ENCODE measurements at places on chromosomes 5 and 9.

DNA sequence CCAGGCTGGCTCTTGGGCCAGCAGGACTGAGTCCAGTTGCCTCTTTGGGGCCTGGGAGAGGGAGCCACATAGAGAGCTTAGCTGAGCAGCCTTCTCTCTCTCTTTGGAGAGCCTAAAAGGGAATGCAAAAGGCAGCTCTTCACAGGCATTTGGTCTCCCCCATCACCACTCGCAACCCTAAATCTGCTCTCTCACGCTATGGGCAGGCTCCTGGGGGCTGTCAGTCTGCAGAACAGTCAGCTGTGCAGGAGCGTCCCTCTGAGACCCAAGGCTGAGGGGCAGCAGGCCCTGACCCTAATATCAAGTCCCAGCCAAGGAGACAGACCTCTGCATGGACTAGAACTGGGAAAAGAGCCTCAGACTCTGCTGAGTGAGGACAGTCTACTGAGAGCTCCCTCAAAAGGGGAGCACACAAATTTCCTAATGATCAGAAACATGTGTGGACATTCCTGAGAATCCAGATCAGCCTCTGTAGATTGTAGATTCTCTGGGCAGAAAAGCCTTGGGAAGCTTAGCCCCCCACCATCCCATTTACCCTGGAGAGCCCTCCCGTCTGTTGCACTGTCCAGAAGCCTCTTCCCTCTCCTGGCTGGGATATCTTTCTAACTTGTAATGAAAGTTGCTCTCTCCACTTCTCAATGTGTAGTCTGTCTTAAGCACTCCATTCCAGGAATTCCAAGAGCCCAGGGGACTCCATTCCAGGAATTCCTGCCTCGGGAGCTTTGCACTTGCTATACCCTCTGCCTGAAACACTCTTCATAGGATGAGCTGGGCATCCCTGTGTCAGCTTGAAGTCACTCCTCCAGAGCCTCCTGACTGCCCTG lies 79.4 kb downstream of the FAM114A2 start:
- peak; percentile 3 for DNase-seq

DNA sequence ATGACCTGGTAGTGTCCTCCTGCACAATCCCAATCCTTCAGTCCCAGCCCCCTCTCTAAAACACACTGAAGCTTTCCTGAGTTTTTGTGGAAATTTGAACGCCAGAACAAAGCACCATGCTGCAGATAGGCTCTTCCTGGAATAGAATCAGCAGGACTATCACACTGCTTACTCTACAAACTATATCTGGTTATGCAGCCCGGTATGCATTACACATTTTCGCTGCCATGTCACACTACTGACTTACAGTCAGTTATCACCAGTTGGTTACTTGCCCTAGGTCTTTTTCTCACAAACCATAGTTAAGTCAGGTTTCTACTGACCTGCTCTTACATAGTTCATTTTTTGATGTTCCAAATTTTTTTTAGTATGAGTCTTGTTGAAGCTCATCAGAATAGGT lies 24.9 kb downstream of the PLCXD3 start:
- DNase-seq = no peak

DNA sequence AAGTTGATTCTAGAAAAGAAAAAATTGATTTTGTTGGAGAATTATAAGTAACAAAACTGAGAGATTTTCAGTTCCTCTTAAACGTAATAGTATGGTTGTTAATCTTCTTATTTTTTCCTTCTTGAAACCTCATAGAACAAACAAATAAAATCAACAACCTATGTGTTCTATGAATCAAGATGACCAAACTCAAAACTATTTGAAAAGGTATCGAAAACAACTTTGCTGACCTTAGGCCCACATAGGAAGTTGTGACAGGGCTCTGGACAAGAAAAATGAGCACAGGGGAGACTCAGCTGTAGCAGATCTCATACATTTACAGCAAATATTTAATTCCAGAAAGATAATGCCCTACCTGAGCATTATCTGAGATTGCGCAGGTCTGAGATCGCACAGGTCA lies 169.4 kb upstream of the CCNH start:
- DNase-seq = no peak

DNA sequence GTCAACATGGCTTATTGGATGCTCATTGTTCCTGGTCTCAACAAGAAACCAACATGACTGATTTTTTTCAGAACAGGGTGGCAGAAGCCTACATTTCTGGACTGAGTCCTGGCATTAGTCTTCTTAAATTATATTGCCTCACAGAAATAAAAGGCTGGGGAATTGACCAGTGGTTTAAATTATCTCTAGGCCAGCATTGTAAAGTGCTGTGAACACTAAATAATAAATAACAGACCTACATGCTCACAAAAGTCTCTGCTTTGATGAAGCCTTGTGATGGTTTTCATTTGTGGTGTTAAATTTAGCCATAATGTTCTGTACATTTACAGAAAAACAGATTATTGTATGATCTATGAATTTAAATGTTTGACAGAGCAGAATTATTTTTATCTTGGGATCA lies 44.7 kb upstream of the CD180 start:
- DNase-seq = no peak

GRCh38 chr9:111298111-111298510 lies 31.9 kb downstream of the OR2K2 start:
- no peak for DNase-seq

DNA sequence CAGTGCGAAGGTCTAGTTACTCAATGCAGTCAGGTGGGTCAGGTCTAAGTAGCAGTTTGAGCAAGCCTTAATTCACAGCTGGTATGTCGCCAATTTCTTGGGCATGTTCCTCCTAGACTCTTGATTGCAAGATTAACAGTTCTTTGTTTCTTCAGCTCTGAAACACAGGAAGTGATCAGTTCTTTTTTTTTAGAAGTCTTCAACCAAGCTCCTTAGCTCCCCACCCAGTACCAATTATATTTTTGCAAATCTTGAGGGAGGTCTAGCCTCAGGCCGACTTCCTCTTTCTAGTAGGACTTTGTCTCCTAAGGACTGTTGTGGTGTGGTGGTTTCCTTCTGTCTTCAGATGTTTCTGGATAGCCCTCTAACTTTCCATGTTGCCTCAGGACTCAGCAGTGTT lies 2054.2 kb downstream of the MAT2B start:
- DNase-seq = no peak

GRCh38 chr5:130836729-130837649 lies 328.1 kb downstream of the HINT1 start:
- DNase-seq = no peak

DNA sequence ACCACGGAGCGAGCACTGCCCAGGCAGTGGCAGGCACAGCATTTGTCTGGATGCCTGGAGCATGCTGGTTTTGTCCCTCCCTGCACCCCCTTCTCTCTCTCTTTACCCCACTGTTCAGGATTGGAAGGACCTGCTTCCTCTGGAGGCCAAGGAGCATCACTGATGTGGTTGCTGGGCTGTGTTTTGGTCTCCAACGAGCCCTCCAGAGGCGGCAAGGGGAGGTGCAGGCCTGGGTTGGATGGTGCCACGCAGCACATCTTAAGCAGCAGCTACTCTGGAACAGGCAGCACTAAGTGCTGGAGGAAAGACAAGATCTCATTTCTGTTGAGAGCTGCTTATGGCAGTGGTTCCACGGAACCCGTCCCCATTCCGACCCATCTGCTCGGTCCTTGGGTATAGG lies 139.6 kb downstream of the CMYA5 start:
- no peak for DNase-seq

DNA sequence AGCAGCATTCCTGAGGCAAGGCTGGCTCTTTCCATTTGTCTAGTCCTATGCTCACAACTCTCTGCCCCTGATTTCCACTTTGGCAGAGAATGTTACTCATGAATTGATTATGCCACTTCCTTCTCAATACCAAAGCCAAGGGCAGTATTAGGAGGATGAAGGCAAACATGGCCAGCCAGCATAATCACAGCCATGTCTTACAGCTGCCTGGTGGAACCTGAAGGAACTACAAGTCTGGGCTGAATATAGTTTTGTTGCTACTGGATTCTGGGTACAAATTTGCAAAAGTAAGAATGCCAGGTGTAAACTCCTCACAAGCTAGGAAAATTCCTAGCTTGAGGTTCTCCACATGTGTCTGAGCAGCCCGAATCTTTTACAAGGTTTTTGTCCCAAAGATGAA lies 4.2 kb downstream of the SIL1 start:
- DNase-seq = no peak

DNA sequence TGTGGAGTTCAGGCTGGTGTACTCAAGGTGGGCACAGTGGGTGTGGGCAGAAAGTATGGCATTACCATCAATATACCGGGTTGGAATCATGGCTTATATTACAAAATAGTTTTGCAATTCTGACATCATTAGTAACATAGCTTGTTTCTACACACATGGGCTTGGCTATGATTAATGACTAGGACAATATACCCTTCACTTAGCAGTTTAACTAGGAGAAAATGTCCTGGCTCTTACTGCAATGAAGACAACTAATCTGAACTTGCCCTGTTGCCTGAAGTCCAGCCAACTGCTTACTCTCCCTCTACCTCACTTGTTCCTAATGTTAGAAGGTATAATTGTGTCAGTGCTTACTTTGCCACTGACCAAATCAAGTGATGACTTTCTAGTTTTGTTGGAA lies 612.5 kb downstream of the EFNA5 start:
- DNase-seq = no peak

DNA sequence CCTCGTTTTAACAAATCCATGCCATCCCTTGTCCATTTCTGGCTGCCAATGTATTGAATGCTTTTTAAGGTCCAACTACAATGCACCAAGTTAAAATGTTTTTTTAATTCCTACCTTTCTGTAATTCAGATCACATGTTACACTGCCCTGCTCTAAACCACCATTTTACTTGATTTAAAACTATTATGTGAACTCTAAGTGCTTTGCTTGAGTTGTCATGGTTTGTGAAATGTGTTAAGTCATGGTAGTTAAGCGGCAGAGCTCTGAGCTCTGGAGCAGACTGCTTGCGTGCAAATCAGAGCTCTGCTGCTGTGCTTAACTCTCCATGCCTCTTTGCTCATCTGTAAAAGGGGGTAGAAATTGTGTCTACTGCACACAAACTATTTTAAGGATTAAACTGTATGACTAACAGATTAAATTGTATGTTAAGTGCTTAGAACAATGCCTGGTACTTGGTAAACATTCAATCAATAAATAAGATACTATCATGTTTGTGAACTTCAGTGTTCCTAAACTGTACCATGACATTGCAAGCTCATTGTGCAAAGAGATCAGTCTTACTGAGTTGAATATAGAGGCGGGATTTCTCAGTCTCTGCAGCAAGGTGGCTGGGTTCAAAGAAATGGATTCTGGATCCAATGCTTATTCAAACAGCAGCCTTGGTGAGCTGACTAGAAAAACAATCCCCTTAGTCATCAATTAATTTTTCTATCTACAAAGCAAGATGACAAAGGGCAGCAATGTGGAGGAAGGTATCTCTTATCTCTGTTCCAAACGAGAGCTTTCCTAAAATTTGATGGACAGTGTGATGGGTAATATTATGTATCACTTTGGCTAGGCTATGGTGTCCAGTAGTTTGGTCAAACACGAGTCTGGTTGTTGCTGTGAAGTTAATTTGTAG lies 16.1 kb upstream of the CMBL start:
- no peak for DNase-seq

GRCh38 chr5:144236499-144236898 lies 65.8 kb downstream of the KCTD16 start:
- DNase-seq = no peak

- DNase-seq = peak; percentile 3
These were observed 1125.0 kb upstream of the DMAC1 start for GRCh38 chr9:8924562-8924961.

GRCh38 chr5:74037321-74037720 lies 411.3 kb downstream of the ARHGEF28 start:
- DNase-seq = no peak

DNA sequence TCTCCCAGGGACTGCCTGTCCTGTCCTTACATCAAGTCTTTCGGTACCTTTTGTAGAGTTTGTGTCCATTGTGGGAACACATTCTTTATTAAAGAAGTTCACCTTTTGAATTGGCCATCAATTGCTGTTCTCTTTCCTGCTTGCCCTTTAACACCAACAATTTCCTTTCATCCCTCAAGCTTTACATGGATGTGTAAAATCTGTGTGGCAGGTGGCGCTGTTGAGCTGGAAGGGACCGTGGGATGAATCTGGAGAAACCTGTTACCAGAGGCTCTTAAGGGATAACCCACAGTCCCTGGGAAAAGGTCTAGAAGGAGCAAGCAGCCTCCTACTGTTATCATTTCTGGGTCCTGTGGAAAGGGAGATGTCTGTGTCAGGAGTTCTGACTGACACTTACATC lies 7.9 kb upstream of the ZFP62 start:
- peak; percentile 10 for DNase-seq

DNA sequence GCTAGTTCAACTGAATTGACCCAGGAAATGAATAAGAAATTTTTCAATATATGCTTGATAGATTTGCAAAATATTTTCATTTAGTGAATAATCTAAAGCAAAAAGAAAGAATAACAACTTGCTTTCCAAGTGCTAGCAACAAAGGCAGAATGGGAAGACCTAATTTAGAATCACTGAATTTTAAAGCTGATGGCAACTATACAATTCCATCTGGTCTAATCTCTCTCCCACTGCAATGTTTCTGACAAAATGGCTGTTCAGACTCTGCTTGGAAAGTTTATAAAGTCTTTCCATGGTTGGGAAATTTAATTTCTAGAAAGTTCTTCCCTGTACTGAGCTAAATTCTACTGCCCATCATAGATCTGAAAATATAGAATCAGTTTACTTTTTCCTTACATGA lies 75.7 kb upstream of the ACOT12 start:
- no peak for DNase-seq

- no peak for DNase-seq
These were observed 22.2 kb upstream of the CXCL14 start for GRCh38 chr5:135600971-135601381.

DNA sequence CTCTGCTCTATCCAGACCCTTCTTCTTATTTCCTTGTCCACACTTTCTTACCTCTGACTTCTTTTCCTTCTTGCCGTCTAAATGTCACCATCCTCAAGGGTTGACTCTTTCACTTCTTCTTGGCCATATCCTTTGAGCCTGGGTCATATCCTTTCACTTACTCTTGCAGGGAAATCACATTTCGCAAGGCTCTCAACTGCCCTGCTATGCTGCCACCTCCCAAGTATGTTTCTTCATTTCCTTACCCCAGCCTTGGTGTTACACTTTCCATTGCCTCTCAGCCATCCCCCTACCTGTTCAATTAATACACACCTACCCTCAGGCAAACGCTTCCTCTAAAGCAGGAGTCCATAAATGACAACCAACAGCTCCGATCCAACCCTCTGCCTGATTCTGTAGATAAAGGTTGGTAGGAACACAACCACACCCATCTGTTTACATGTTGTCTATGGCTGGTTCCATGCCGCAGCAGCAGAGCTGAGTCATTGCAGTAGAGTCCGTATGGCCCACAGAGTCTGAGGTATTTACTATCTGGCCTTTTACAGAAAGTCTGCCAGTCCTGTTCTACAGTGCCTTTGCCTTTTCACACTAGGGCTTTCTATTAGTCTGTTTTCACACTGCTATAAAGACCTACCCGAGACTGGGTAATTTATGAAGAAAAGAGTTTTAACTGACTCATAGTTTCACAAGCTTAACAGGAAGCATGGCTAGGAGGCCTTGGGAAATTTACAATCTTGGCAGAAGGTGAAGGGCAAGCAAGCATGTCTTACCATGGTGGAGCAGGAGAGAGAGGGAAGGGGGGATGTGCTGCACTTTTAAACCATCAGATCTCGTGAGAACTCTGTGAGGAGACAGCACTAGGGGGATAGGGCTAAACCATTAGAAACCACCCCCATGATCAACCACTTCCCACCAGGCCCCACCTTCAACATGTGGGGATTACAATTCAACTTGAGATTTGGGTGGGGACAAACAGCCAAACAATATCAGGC lies 97.9 kb downstream of the SV2C start:
- DNase-seq = no peak

Data from T1000 (cell line).